Activated CD4-positive, CD25-positive, alpha-beta regulatory T cell (primary cell): ENCODE measurements at places on chromosomes 7 and 10.

DNA sequence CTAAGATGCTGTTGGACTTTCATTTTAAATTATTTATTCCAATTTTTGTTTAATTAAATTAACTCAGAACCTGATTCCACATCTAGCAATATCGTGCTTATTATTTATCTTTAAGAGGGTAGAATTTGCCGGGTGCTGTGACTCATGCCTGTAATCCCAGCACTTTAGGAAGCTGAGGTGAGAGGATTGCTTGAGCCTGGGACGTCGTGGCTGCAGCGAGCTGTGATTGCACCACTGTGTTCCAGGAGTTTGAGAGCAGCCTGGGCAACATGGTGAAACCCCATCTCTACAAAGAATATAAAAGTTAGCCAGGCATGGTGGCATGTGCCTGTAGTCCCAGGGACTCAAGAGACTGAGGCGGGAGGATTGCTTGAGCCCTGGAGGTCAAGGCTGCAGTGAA lies 47.8 kb downstream of the ZFAND4 start:
- no peak for DNase-seq

GRCh38 chr10:86932674-86933073 lies 24.7 kb downstream of the MMRN2 start:
- no peak for DNase-seq

DNA sequence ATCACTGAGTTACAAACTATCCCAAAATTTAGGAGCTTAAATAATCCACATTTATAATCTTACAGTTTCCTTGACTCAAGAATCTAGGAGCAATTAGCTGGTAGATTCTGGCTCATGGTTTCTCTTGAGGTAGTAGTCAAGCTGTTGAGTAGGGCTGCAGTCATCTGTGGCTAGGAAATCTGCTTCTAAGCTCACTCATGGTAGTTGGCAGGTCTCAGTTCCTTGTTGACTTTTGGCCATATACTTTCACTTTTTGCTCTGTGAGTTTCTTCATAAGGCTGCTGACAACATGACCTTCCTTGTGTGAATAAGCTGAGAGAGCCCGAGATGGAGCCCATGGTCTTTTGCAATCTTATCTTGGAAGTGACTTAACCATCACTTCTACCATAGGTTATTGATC lies 10.8 kb upstream of the ETV1 start:
- DNase-seq: no peak

DNA sequence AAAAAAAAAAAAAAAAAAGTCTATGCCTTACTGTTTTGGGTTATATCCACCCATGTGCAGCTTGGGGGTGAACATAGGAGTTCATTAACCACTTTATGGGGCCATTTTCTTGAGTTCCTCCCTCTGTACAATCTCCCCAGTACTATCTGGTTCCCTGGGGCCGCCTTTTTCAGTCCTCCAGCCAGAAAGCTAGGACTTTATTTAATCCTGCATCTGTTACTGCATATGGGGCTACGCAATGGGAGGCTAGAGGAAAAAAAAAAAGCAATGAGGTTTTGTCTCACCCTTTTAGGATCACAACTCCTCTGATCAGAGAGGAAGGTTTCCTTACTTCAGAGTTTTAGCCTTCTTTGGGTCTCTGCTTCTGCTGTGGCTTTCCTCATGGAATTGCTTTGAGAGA lies 51.0 kb downstream of the BTRC start:
- no peak for DNase-seq

DNA sequence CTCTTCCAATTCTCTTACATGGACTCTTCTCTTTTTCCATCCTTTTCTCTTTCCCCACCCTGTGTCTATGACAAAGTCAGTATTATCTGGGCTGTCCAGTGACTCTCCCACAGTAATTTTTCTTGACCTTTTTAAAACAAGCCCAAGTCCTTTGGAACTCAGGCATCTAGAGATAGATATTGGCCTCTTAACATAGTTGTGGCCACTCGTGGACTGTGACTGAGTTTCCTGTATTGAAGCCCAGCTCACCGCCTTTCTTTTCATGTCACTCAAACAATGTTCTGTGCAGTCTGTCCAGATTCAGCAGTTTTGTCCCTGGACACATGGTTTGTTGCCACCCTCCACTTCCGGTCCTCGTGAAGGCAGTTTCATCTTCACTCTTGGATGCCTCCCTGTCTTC lies 110.9 kb upstream of the CDC14C start:
- no peak for DNase-seq

DNA sequence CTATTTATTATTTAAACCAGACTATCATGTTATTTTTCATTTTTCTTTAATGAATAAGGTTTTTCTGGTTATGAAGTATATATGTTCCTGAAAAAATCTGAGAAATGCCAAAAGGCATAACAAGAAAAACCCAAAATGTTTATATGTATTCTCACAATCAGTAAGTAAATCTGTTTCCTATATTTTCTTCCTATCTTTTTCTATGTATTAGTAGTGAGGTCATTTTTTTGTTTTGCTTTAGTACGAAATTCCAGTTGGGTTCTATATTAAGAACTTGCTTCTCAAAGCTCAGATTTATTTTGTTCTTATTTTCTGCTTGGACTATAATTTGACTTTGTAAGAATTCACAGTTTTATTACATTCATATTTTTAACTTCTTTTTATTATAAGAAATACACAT lies 287.5 kb upstream of the NFE2L3 start:
- no peak for DNase-seq

DNA sequence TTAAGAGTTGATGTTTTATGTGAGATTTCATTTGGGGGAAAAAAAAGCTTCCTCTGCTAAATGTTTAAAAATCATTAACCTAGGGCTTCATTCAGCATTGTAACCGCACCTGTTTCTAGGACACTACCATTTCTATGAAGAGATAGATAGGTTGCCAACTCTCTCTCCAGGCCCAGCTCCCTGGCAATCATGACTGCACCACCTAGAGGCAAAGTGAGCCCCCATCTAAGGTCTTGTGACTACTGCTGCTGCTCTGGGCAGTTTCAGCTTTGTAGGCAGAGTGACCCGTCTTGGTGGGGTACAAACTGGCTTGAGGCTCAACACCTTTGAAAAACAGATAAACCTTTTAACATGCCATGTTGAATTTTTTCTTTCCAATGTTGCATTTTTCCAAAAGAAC lies 27.3 kb upstream of the MRC1 start:
- no peak for DNase-seq

GRCh38 chr10:31902625-31903024 lies 26.0 kb downstream of the ARHGAP12 start:
- DNase-seq: no peak

- DNase-seq: no peak
These were observed 31.9 kb downstream of the ZAN start for GRCh38 chr7:100765250-100765649.

GRCh38 chr10:124625831-124626238 lies 118.3 kb downstream of the FAM53B start:
- DNase-seq: no peak

- no peak for DNase-seq
These were observed 62.0 kb downstream of the CFAP58 start for GRCh38 chr10:104415526-104416165.

DNA sequence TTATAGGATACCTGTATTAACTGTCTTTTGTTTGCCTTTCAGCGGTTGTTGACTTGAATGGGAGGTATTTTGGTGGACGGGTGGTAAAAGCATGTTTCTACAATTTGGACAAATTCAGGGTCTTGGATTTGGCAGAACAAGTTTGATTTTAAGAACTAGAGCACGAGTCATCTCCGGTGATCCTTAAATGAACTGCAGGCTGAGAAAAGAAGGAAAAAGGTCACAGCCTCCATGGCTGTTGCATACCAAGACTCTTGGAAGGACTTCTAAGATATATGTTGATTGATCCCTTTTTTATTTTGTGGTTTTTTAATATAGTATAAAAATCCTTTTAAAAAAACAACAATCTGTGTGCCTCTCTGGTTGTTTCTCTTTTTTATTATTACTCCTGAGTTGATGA lies 26.6 kb downstream of the RBM17 start:
- no peak for DNase-seq

DNA sequence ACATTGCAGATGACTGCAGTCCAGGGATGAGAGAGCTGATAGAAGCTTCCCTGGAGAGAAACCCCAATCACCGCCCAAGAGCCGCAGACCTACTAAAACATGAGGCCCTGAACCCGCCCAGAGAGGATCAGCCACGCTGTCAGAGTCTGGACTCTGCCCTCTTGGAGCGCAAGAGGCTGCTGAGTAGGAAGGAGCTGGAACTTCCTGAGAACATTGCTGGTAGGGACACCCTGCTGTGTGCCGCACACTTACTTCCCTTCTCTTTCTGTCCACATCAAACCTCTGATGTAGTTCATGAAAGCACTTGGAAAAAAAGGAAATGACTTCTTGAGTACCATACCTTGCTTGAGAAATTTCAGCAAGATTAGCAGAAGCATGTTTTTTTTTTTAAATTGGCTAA lies 25.3 kb downstream of the MAP3K8 start:
- DNase-seq: no peak

GRCh38 chr7:96100737-96101136 lies 221.2 kb downstream of the SLC25A13 start:
- no peak for DNase-seq

GRCh38 chr10:118563373-118563890 lies 32.0 kb downstream of the PRLHR start:
- no peak for DNase-seq

GRCh38 chr10:20971901-20972300 lies 74.8 kb upstream of the NEBL start:
- no peak for DNase-seq

DNA sequence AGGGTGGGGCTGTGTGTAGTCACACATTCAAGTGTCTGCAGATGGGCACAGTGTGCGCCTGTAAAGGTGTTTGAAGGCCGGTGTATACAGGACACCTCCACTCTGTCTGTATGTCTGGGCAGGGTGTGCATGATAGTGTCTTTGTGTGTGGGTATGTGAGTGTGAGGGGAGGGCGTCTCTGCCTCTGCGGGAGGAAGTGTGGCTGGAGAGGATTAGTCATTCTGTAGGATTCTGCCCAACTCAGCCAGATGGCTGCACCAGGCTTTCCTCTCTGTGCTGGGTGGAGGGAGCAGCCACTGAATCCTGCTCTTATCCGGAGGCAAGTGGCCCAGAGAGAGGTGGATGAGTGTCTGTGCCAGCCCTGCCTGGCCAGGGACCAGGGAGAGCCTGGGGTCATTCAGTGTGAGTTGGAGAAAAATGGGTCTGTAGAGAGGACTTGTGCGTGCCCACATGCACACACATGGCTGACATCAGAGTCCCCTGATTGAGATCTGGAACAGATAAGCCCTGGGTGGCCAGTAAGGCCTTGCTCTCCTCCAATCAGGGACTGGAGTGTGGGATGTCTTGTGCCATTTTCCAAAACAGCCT lies 1.7 kb downstream of the SFXN3 start:
- DNase-seq: no peak

- no peak for DNase-seq
These were observed 44.8 kb upstream of the GRID1 start for GRCh38 chr10:86411281-86411841.

DNA sequence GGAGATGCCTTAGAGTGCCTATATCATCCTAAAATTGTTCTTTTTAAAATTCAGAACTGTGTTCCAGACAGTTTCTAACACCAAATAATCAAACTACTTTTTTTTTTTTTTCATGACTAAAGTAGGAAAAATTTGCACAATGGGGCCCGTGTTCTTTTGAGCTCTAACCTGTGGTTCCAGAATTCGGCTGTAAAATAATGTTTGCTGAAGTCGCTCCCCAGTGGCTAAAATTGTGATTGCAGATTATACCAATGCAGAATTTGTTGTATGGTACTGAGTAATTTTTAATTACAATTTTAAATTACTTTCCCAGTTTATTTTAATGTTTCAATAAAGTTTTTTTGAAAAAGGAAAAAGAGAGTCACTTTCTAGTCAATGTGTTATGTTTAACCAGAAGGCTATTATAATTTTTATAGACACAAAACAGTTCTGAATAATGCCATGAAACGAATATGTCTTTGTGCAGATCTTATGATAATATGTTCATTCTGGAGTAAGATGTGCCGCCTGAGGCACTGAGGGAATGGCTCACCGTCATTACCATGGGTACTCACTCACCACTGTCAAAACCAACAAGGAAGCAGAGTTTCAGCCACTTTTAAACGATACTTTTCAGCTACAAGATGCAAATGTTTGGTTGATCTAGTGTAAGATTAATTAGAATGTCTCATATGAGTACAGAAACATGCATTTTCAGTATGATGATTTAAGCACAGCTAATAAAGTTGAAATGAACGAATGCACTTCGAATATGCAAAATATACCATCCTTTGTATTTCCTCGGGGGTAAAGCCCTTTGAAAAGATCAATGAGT lies 173.6 kb downstream of the PRKCQ start:
- DNase-seq: no peak

DNA sequence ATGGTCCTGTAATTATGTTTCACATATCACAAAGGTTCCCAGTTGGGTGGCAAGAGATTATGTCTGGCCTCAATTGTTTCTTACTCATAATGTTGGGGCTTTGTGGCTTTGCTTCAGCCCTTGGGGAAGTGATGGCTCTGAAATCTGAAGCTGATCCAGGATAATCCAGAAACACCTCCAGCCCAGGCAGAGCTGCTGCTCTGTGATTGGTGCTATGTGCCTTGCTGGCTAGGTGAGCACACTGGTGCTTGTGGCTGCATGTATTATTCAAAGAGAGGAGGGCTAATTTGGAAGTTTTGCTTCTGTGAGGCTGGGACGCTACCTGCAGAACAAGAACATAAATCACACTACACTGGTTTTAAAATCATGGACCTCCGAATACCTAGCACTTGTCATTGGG lies 346.6 kb upstream of the MGMT start:
- no peak for DNase-seq

- DNase-seq: no peak
These were observed 92.7 kb downstream of the SEMA3D start for GRCh38 chr7:85094046-85094725.

DNA sequence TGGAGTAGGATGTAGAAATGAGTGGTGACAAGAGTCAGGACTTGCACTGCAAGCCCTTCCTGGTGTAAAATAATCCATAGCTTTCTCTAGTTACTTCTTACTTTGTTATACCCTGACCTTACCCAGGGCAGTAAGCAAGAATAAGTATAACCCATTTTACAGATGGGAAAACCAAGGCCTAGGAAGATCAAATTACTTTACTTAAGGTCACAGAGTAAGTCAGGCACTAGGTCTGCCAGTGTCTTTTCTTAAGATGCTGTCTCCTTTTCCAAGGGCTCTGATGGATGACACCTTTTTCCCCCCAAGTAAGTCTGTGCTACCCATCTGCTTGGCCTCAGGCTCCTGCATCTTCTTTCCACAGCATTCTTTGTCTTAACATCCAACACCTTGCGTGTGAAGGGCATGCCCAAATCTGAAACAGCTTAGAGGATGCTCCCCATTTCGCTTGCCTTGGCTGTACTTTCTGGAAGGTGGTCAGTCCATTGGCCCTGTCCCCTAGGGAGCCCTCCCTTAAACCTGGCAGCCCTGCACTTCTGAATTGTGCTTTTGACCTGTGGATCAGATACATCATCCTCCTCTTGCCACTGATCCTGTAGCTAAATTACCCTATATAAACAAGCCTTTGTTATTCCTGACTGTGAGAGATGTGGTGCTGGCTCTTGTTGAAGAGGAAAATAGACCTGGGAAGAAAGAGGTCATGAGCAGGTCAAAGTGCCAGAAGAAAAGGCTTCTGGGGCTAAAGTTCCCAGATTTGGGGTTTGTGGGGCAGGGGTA lies 168.6 kb downstream of the LRMDA start:
- no peak for DNase-seq

GRCh38 chr10:126349101-126349500 lies 39.2 kb downstream of the ADAM12 start:
- no peak for DNase-seq
